AG04449 (cell line): ENCODE measurements at places on chromosomes 1 and 21.

DNA sequence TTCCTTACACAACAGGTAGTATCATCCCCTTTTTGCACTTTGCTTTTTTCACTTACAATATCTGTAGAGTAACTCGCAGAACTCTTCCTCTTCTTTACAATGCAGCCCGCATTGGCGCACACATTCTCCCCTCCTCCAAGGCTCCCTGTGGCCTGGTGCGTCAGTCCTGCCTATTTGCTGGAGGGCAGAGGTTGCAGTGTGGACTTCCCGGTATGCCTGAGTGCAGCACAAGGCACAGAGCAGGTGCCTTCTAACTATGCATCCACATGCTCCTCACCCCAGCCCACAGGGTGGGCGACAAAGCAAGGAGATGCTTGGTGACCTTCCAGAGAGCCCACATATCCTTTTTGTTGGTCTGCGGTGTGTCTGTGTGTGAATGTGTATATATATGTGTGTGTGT, 53.3 kb downstream of the ARHGEF11 start:
- DNase-seq = no peak

DNA sequence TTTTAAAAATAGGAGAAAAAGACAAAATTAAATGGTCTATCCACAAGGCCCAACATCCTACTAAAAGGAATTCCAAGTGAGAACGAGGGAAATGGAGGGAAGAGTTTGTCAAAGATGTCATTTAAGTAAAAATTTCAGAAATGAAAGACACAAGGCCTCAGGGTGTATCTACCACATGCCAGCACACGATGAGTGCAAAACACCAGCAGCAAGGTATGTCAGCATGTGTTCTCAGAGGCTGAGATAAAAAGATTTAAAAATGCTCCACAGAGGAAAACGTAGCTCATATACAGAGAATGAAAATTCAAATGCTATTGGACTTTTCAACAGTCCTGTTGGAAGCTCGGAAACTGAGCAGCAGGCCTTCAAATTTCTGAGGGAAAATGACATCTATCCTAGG, 42.0 kb downstream of the RHOU start:
- no peak for DNase-seq

DNA sequence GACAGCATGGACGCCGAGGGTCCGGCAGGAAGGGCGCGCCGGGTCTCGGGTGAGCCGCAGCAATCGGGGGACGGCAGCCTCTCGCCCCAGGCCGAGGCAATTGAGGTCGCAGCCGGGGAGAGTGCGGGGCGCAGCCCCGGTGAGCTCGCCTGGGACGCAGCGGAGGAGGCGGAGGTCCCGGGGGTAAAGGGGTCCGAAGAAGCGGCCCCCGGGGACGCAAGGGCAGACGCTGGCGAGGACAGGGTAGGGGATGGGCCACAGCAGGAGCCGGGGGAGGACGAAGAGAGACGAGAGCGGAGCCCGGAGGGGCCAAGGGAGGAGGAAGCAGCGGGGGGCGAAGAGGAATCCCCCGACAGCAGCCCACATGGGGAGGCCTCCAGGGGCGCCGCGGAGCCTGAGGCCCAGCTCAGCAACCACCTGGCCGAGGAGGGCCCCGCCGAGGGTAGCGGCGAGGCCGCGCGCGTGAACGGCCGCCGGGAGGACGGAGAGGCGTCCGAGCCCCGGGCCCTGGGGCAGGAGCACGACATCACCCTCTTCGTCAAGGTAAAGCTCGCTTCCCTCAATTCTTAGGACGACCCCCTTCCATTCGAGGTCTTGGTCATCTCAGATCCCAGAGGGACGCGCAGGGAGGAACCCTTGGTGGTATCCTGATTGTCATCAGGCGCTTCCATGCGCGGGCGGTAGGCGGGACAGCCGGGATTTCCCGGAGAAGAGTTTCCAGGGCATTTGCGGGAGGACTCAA, 1.6 kb downstream of the CLIC6 start:
- DNase-seq = no peak

- DNase-seq = no peak
Measured at GRCh38 chr1:232797856-232798510, 7.2 kb upstream of the MAP10 start.

DNA sequence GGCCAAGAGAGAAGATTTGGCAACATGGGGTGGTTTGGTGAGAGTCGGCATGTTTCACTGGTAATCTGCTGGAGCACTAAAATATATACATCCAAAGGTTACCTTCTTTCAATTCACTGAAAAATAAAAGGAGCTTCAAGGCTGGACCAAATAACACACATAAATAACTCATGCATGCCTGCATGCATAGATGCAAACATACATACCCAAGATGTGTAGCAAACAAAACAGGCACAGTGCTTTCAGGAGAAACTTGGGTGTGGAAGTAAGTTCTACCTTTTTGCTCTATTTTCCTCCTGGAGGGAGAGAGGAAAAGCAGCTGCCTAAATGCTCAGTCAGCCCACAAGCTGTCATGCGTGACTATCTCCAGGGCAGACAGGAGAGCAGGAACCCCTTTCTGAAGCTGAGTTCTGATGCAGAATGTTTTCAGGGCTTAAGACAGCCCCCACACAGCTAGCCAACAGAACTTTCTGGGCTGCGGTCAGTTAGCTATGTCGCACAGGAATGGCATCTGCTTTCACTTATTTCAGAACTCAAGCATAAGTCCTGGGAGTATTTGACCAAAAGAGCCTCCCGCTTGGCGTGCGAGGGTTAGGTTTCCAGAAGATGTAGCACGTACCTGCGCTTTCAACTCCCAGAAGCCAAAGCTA, 166.2 kb downstream of the TOMM20 start:
- DNase-seq = peak; percentile 100

- no peak for DNase-seq
Measured at GRCh38 chr1:212452323-212453155, 19.8 kb downstream of the NENF start.

- no peak for DNase-seq
Measured at GRCh38 chr1:152940614-152941013, 6.4 kb upstream of the SPRR5 start.

GRCh38 chr1:151010346-151010726, 2.1 kb downstream of the PRUNE1 start:
- no peak for DNase-seq

DNA sequence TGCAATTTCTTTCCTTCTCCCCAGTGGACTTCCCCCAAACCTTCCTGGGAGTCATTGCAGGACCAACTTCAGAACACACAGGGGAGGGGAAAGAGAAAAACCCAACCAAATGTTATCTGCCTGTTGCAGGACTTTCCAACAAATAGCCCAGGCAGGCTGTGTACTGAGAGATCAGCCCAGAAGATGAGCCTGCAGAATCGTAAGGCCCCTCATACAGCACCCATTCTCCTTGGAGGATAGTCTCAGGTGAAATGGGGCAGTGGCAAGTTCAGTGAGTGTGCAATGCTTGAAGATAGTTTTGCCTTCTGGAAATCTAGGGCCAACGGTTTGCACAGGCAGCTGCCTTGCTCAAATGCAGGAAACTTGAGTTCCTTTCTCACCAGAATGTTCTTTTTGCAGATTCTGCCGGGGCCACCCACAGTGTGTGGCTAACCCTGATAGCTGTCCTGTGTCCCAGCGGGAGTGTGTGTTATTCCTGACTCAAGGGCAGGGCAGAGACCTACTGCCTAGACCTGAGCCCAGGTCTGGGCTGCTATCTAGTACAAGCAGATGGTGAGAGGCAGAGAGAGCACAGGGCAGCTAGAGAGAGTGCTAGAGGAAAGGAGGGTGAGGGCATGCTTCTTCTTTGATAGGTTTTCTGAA, 48.8 kb downstream of the GADD45A start:
- no peak for DNase-seq

GRCh38 chr1:115144176-115144575, 54.9 kb upstream of the TSPAN2 start:
- no peak for DNase-seq
